ENCODE measurements at places on chromosomes 3 and 15.

- no peak for DNase-seq
Measured at GRCh38 chr3:126051741-126052140, 32.2 kb downstream of the SLC41A3 start.

DNA sequence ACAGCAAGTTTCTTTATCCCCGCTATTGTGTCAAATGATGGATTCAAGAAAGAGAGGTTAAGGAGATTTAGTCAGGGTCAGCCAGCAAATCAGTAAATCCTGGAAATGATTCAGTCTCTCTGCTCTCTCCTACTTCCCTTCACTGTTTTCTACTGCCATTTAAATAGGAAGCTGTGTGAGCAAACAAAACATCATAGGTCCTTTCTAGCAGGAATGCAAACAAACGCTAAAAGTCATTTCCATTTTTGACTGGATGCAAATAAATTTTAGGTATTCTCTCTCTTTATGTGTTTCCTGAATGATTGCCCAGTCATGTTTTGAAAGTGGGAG is 299.4 kb upstream of the RORA start:
- no peak for DNase-seq

DNA sequence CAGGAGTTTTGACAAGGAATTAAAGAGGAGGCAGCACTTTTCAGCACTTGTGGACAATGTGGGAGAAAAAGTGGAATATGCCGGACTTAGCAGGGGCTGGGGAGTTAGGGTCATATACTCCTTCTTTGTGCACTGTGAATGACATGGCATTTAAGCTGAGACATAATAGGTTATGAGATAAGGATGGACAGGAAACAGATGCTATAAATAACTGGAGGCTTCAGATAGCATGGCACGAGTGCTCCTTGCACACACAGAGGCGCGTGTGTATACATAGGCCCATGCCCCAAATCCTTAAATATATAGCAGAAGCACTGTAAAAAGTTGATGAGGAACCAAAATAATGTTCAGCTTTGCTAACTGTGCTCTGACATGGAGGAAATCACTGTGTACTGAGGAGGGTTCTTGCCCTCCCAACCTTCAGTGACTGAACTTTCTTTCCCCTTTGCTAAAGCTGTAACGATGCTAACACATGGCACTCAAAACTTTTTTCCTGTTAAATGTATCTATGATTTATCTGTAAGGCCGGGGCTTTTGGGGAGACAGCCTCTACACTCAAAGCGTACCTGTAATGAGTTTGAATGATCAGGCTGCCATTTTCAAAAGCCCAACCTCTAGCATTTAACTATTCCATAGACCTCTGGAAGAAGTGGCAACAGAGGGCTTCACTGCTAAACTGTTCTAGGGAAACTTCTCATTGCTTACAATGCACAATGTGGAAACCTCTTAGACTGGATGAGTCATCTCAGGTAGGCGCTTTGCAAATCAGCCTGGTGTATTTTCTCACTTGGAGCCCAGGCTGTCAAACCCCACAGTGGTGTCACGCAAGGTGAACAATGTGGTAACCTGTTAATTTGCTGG is 784.6 kb downstream of the NR2F2 start:
- DNase-seq = no peak

GRCh38 chr3:143565951-143566350 is 282.3 kb downstream of the SLC9A9 start:
- no peak for DNase-seq

DNA sequence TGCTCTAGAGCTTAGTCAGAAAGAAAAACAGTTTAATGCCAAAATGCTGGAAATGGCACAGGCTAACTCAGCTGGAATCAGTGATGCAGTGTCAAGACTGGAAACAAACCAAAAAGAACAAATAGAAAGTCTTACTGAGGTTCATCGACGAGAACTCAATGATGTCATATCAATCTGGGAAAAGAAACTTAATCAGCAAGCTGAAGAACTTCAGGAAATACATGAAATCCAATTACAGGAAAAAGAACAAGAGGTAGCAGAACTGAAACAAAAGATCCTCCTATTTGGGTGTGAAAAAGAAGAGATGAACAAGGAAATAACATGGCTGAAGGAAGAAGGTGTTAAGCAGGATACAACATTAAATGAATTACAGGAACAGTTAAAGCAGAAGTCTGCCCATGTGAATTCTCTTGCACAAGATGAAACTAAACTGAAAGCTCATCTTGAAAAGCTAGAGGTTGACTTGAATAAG is 150.5 kb upstream of the LRRFIP2 start:
- no peak for DNase-seq

DNA sequence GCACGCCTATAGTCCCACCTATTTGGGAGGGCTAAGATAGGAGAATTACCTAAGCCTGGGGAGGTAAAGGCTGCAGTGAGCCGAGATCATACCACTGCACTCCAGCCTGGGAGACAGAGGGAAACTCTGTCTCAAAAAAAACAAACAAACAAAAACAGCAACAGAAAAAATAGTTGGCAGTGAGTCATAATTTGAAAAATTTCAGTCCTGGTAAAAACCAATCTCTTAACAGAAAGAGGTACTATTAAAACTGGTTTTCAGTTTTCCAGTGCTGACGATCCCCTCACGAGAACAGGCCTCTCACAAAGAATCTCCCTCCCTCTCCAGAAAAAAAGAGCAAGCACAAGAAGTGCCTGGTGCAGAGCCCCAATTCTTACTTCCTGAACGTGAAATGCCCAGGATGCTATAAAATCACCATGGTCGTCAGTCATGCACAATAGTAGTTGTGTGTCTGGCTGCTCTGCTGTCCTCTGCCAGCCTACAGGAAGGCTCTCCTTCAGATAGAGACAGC is 22.8 kb upstream of the MAP4 start:
- DNase-seq = no peak

GRCh38 chr15:98683831-98684230 is 35.5 kb downstream of the IGF1R start:
- DNase-seq = no peak
